OCI-LY7 (cell line): ENCODE measurements at places on chromosomes 11 and 22. TPM values are rescaled to one million over a fixed set of nuclear protein-coding genes. Genes with fewer than 3 reads are reported as not detected.

Gene TMPRSS5
- 0.33 and 0.65 TPM in 2 replicates for total RNA-seq

Gene MN1
- not detected in 2 replicates for total RNA-seq

Gene OR10D3
- not detected in 2 replicates for total RNA-seq

Gene ASPHD2
- total RNA-seq = 5.5 and 6.1 TPM in 2 replicates

Gene MOGAT2
- total RNA-seq = not detected in 2 replicates

Gene NLRX1
- total RNA-seq = 8.8 and 10.6 TPM in 2 replicates

Gene OR51E1
- not detected in 2 replicates for total RNA-seq

Gene RPL27A
- total RNA-seq = 1,593 and 1,611 TPM in 2 replicates

Gene OR10A6
- not detected in 2 replicates for total RNA-seq

Gene GAL3ST1
- not detected in 2 replicates for total RNA-seq

Gene ZNF74
- not detected in 2 replicates for total RNA-seq

Gene DDIAS
- total RNA-seq = 23.1 and 30.9 TPM in 2 replicates

DNA sequence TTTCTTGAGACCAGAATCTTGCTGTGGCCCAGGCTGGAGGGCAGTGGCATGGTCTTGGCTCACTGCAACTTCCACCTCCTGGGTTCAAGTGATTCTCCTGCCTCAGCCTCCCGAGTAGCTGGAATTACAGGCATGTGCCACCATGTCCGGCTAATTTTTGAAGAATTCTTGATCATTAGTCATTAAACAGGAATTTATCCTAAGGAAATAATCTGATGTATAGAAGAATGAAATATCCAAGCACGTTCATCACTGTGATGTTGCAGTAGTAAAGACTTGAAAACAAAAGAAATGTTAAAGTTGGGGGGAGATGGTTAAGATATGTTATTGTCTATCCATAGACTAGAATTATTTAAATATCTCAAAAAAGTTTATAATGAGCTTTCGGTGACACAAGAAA is 23.6 kb downstream of the CBL start:
- no peak for DNase-seq

DNA sequence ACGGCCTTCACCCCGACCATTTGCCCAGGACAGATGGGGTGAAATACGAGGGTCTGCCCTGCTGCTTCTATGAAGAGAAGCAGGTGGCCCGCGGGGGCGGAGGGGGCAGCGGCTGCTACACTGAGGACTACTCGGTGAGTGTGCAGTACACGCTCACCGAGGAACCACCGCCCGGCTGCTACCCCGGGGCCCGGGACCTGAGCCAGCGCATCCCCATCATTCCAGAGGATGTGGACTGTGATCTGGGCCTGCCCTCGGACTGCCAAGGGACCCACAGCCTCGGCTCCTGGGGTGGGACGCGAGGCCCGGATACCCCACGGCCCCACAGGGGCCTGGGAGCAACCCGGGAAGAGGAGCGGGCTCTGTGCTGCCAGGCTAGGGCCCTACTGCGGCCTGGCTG is 11.2 kb downstream of the C22orf31 start:
- DNase-seq = no peak

DNA sequence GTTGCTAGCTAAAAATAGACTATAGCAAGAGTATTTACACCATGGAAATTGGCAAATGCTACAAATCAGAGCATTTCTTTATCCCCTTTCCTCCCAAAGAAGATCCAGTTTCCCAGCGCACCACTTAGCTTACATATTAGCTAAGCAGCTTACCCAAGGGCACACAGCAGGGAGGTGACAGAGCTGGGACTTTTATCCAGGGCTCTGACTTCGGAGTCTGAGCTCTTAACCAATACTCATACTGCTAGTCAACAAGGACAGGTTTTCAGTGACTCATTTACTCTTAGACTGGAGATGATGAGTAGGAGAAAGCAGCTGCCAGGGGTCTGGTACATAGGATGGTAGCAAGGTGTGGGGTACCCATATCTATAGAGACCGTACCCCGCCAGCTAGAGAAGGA is 38.4 kb downstream of the NAV2 start:
- DNase-seq = no peak

GRCh38 chr11:73980001-73980961 is 2.4 kb downstream of the UCP2 start:
- peak; percentile 97 for DNase-seq

DNA sequence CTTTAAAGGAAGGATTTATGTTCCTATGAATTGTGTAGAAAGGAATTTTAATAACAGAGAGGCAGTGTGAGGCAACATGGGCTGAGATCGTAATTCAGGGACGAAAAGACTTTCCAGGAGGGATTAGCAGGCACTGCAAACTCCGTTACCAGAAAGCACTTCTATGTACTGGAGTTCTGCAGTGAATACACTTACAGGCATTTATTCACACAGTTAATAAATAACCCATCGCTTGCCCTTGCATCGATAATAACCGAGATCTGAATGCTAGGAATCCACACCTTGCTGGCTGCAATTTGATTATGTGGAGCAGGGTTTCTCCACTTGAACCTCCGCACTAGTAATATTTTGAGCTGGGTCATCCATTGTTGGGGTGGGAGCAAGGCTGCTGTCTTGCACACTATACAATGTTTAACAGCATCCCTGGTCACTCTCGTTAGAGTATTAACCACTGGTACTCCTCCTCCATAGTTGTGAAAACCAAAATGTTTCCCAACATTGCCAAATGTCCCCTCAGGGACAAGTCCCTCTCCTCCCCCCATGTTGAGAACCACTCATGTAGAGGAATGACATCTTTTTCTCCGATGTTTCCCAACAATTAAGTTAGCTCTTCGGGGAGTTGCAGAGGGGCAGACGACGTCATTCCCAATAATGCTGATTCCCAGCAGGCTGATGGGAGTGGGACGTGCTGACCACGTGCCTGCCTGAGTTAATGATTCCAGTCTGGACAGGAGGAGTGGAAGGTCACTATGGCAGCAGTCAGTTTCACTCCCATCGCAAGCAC is 99.5 kb downstream of the SNX19 start:
- DNase-seq = no peak

DNA sequence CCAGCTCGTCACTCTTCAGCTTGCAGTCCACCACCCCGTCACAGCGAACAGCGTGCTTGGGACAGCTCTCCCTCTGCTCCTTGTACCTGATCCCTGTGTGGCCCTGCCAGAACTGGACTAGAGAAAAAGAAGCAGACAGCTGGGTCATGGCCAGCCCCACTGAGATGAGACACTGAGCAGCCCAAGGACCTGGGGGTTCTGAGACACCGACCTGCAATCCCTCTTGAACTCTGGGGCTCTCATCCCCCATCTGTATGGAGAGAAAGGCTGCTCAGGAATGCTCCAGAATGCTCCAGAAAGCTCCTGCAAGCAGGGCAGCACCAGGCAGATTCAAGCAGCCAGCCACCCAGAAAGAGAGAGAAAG is 14.8 kb downstream of the TMPRSS13 start:
- DNase-seq = no peak

- no peak for DNase-seq
Observed at GRCh38 chr11:15579287-15580001, 464.7 kb downstream of the INSC start.

DNA sequence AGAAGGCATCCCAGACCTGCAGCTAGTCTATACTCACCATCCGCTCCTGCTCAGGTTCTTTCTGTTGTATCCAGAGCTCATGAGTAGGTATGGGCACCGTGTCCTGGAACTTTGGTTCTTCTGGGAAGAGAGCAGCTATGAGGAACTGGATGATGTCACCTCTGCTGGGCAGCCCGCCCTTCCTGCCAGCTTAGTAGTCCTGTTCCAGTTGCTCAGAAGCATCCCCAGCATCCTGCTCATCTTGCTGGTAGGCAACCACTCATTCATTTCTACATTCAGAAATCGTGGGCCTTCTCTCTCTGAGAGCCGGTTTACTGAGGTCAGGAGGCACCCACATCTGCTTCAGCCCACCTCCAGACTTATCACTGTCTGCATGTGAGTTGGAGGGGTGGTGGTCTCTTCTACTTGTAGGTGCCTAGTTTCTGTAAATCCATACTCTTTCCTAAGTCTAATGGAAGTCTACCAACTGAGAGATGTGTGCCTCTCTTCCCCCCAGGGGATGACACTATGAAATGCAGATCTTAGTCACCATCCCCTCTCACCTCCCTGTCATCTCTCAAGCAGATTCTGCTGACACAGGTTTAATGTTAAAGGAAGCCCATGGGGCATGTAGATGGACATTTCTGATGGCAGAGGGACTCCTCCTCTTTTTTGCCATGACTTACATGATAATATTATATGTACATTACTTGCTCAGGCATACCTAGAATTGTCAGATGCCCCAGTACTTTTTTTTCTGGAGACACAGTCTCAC is 29.6 kb upstream of the CCDC134 start:
- no peak for DNase-seq

DNA sequence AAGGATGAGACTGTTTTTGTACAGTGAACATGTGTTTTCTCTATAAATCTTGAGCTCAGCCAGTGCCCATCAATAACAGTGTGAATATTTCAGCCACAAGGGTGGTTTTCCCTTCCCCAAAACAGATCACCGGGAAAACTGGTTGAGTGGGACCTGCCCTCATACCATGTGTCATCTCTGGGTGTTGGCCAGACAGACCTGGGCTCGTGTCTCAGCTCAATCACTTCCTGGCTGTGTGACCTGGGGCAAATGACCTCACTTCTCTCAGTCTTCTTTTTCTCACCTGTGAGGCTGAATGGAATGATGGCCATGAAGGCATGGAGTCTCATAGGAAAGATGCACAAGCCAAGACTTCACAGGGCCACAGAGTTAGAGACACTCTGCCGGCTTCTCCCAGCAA is 74.7 kb downstream of the COMMD9 start:
- DNase-seq = no peak

- no peak for DNase-seq
Observed at GRCh38 chr22:39362271-39362670, 12.5 kb downstream of the SYNGR1 start.

GRCh38 chr11:17542249-17542648 is 2.0 kb downstream of the USH1C start:
- DNase-seq = no peak

- no peak for DNase-seq
Observed at GRCh38 chr11:64538501-64538951, 52.5 kb upstream of the SLC22A12 start.

DNA sequence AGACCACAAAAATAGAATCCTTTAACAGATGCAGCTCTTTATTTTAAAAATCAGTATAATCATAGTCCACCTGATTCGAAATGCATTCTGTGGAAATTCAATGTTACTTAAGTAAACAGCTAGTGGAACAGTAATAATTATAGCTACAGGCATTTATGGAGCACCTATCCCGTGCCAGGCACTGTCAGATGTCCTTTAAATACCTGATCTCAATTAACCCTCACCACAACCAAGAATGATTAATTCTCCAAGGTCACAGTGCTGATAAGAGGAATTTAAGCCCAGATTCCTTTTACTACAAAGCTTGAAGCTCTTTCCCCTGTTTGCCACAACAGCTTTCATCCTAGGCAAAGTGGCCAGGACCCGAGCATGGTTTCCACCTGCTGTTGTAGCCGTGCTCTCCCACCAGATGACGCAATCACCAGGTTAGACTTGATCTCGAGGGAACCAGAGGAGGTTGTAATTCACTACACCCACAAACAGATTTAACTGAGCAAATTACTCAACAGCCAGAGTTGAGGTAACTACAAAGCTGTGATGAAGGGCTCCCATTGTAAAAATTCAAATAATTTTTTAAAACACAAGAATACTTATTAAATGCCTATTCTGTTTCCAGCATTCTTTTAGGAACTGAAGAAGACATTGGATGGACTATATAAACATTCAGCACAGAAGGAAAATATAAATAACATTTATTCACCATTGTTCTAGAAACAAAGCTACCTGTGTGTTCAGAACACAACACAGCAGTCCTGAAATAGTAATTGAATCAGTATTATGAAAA is 10.3 kb downstream of the PRDM10 start:
- DNase-seq = peak; percentile 91

GRCh38 chr11:12675951-12676711 is 1.9 kb downstream of the TEAD1 start:
- DNase-seq = peak; percentile 25

GRCh38 chr11:104668797-104669463 is 229.3 kb downstream of the CASP12 start:
- no peak for DNase-seq

DNA sequence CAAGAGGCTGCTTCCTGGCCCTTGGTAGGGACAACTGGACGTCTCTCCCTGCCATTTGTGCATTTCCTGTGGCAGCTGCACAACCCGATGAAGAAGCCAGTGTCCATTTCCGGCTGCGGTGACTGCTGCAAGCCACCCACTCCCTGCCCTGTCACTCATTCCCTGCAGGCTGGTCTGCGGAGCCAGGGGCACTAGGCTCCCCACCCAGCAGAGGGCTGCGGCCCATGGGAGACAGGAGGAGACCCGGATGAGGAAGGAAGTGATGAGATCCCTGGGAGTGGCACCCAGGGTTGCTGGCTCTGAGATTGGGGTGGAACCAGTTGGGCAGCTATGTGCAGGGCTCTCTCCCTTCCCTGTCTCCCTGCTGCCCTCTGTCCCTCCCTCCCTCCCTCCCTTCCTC is 10.0 kb upstream of the MYRF start:
- DNase-seq = no peak

- no peak for DNase-seq
Observed at GRCh38 chr11:122253589-122254231, 137.7 kb upstream of the BLID start.

GRCh38 chr22:36640106-36640672 is 63.4 kb downstream of the CACNG2 start:
- DNase-seq = no peak

GRCh38 chr22:35430897-35431322 is 31.0 kb downstream of the MCM5 start:
- peak; percentile 50 for DNase-seq

DNA sequence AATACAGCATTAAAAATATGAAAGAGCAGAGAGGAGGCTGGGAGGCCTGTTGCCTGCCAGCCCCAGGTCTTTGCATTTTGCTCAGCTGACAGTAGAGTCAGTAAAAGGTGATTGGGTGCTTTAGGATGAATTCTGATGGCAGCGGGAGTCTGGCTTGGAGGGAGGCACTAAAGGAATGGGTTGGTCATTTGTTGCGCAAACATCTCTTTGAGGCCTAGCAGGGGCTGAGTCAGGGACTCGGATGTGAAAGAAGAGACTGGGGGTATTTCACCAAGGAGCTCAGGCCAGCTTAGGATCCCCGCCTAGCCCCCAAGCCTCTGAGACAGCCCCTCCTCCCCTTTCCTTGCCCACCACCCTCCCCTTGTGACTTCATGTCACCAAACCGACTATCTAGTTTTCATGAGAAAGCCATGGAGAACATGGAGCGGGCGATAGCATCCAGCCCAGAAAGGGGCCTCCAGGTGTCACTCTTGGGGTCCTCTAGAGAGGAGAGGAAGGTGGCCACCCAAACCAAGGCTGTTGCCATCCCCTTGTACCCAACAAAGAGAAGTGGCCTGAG is 9.7 kb downstream of the DGKZ start:
- no peak for DNase-seq

DNA sequence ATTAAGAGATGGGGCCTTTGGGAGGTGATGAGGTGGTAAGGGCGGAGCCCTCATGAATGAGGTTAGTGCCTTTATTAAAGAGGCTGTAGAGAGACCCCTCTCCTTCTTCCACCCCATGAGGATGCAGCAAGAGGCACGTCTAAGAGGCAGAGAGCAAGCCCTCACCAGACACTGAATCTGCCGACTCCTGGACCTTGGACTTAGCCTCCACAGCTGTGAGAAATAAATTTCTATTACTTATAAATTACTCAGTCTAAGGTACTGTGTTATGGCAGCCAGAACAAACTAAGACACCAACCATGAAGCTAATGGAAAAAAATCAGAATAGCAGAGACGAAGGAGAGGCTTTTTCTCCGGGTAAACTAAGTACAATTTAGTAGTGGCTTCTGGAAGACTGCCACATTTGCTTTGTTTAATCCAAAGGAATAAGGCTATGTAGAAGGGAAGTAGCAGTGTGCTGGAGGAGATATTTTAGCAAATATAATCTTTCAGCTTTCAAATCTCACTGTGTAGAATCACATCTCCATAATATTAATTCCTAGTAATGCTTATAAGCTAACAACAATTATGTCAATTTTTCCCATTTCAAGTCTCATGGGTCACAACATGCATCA is 12.3 kb upstream of the SIK2 start:
- DNase-seq = no peak
